ENCODE measurements at places on chromosomes 16 and 17.

DNA sequence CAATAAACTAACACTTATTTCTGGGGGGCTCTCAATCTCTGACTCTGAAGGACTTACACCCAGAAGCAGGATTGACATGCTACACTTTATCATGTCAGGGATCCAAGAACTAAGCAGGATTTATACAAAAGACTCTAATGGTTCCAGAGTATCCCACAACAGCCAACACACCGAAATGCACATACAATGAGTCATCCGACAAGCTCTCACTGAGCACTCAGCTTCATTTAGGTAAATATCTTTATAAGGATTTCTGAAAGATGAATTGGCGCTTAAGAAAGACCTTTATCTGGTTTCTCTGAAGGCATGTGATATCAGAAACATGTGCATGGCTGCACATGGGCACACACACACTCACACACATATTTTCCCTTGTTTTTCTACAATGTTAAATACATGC is 77.2 kb downstream of the TOX3 start:
- DNase-seq, result no peak

DNA sequence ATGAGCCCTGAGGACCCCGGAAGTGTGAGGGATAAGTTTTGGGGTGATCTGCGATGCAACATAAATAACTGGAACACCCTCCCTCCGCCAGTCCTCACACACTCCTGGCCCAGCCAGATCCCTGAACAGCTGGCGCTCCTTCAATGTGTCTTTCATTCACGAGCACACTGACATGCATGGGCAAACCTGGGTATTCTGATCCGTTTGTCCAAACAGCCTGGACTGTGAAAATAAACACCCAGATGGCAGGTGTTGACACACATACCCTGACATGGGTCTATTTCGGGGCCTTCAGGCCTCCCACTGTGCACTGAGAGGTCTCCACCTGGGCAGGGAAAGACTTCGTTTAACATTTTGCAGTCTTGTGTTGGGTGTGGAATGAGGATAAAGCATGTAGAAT is 3.0 kb upstream of the CPNE2 start:
- DNase-seq, result no peak

- no peak for DNase-seq
Measured at GRCh38 chr16:28265822-28266221, 26.5 kb upstream of the SBK1 start.

DNA sequence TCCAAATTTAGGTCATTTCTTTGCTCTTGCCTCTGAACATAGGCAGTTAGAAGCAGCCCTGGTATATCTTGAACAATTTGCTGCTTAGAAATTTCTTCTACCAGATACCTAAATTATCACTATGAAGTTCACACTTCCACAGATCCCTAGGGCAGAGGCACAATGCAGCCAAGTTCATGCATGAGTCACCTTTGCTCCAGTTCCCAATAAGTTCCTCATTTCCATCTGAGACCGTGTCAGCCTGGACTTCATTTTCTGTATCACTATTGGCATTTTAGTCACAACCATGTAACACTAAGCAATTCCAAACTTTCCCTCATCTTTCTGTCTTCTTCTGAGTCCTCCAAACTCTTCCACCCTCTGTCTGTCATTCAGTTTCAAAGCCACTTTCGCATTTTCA is 45.0 kb downstream of the KCNJ16 start:
- DNase-seq, result no peak

DNA sequence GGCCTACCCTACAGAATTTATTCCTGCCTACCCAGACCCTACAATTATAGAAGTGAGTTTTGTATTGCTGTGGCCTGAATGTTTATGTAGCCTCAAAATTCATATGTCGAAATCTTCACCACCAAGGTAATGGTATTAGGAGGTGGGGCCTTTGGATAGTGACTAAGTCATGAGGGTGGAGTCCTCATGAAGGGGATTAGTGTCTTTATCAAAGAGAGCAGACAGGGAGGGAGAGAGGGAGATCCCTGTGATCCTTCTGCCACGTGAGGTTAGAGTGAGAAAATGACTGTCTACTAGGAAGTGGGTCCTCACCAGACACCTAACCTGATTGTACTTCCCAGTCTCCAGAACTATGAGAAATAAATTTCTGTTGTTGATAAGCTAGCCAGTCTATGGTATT is 981 bp upstream of the DUXB start:
- no peak for DNase-seq

DNA sequence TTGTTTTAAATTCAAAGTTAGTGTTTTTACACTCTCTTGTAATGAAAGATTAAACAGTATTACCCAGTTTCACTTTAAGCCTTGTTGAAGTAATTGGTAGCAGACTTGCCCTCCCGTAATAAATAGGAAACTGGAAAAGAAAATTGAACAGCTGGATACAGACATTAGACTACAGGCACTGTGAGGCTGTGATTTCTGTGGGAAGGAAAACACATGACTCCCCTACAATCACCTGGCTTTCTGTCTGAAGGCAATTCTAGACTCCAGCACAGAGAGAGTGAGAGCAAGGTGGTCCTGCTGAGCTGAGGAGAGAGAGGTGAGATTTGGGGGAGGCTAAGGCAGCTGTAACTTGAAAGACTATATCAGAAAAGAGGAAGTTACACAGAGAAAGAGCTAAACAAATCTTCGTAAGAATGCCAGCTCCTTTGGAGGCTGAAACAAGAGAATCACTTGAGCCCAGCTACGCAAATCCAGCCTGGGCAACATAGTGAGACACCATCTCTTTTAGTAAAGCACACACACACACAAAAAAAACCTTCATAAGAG is 57.8 kb upstream of the CDYL2 start:
- no peak for DNase-seq

DNA sequence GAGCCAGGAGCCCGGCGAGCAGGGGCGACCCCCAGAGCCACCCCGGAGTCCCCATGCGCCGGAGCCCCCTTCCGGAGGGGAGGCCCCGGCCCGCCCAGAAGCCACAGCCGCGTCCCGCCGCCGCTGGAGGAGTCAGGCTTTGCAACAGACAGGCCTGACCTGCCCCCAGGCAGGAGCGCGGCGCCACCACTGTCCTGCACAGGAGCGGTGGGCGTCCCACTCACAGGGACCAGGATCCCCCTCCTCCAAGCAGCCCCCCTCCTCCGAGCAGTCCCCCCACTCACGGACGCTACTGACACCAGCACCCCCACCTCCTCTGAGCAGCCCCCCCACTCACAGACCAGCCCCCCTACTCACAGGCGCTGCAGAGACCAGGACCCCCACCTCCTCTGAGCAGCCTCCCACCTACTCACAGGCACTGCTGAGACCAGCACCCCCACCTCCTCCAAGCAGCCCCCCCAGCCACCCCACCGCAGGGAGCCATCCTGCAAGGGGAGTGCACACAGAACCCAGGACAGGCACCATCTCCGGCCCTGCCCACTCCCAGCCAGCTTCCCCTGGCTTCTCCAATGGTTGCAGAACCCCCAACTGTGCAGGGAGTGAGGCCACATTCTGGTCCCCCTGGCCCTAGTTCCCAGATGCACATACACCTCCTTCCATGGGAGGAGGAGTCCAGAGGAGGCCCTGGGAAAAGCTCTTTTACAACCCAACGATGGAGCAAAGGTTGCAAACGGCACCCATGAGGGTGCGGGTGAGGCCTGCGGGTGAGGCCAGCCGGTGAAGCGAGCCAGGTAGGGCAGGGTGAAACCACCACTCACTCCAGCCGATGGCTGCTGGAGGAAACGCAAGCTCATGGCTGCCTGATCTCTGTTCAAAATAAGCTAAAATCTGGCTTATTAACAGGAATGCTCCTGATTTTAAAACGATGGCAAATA is 69.9 kb downstream of the ABR start:
- peak; percentile 33 for DNase-seq

- DNase-seq, result no peak
Measured at GRCh38 chr16:2319606-2320005, 20.9 kb downstream of the ABCA3 start.

GRCh38 chr16:9966569-9967157 is 215.6 kb downstream of the GRIN2A start:
- no peak for DNase-seq

- DNase-seq, result no peak
Measured at GRCh38 chr16:4682084-4682591, 11.2 kb upstream of the NUDT16L1 start.

GRCh38 chr16:20906341-20907255 is 6.0 kb downstream of the LYRM1 start:
- DNase-seq, result no peak

- DNase-seq, result no peak
Measured at GRCh38 chr17:80257716-80258213, 2.9 kb upstream of the RNF213 start.

DNA sequence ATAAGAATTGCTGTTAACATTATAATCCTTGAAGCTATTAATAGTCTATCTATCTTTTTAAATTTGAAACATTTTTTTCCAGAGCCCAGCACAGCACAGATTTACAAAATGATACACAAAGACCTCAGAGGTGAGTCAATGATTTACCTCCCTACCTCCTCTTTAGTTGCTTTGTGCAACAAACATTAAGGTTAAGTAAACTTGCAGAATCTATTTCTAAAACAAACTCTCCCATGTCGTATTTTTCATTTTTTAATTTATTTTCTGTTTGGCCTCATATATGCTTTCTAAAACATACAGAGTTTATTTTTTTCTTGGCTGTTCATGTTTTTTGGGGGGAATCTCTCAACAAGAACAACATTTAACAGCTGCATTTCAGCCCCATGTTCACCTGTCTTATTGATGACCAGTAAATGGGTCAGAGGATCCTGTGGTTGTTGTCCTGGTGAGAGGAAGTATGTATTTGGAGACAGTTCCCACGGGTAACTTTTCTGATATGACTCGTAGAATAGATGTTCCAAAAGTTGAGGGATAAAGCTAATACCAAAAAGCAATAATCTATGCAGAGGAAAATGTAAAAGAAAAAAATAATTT is 42.6 kb downstream of the ABCA9 start:
- DNase-seq, result no peak

GRCh38 chr16:66309-67182 is 5.9 kb downstream of the RHBDF1 start:
- DNase-seq, result no peak

GRCh38 chr16:85088570-85089199 is 23.6 kb downstream of the CIBAR2 start:
- no peak for DNase-seq

DNA sequence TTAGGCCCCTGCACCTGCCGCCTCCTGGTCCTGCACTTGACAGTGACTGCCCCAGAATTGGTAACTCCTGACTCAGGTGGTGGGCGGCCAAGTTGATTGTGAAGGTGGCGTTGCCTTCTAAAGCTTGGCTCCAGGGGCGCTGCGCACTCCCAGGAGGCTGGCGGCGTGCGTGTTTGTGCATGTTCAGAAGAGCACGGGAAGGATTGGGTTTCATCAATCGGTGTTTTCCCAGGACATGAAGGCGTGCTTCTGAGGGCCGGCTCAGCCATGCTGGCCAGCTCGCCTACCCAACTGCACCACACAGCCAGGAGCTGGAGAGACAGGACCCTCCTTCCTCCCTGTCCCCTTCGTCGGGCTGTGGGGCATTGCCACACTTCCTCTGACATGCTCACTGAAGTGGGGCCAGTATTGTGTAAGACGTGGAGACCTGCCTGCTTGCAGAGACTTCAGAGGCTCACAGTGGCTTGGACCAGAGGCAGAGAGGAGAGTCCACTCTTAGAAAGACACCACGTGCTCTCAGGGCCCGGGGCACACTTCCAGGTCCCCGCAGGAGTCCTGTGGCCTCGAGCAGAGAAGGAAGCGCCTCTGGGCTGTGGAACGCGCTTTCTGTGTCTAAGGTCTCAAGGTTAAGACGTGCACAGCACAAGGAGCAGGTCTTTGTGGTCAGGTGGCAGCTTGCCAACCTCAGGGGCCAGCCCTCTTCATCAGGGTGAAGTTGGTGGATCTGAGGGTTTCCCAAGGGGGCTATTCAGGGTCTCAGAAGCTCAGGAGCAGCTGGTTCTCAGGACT is 2.8 kb downstream of the RAB40C start:
- DNase-seq, result no peak

DNA sequence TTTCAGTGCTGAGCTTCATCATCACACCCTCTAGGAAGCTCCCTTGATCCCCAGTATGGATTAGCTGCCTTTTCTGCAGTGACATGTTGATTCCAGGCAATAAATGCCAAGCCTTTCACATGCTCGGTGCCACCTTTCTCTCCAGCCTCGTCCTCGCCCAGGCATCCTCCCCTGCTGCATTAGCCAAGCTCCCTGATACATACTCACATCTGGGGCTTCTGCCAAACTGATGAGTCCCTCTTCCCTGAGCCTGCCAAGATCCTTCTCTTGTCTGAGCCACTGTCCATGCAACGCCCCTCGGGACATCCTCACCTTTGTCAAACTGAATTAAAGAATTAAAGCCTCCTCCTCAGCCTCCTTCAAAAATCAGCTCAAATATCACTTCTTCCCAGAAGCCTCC is 538.5 kb upstream of the CDH11 start:
- DNase-seq, result no peak

GRCh38 chr16:69123910-69124309 is 8.5 kb downstream of the CHTF8 start:
- DNase-seq, result peak; percentile 38

GRCh38 chr17:56638591-56639051 is 45.1 kb downstream of the NOG start:
- no peak for DNase-seq

GRCh38 chr16:11264155-11264832 is 4.8 kb downstream of the TNP2 start:
- no peak for DNase-seq

DNA sequence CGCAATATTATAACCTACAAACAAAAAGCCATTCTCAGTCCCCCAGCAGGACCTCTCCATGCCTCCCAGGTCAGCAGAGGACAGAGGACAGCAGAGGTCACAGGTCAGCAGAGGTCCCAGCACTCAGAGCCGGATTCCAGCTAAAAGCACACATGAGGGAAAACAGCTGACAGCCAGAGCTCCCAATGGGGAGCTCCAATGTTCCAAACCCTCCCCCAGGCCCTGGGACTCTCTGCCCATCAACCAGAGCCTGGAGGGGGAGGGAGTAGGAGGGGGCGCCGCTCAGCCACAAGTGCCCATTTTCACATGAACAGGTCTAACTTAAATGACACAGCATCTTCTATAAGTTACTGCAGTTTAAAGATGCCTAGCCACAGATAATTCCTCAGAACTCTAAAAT is 77.5 kb downstream of the ANKRD11 start:
- no peak for DNase-seq

DNA sequence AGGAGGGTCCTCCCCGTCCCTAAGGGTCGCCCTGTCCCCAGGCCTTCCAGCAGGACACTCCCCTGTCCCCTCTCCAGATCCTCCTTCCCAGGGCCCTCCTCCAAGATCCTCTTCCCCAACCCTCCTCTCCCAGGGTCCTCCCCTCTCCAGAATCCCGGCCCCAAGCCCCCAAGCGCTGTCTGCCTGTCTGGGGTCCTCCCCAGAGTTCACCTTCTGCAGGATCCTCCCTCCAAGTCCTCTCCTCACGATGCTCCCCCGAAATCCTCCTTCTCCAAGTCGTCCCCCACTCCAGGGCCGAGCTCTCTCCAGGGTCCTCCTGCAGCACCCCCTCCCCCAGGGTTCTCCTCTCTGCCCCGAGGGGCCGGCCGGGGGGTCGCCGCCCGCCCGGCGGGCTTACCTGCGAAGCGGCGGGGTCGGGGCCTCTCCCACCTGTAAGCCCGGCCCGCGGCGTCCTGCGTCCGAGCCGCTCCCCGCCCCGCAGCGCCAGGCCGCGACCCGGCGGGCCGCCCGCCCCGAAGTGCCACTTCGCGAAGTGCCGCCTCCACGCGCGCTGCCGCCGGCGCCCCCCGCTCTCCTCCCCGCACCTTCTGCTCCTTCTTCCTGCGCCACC is 678 bp upstream of the BAIAP2 start:
- no peak for DNase-seq

Data from stimulated activated CD8-positive, alpha-beta memory T cell treated with anti-CD3 and anti-CD28 coated beads, Interleukin-4, amount 100 ng/mL, for 24 hours (primary cell).